ENCODE measurements at places on chromosomes 7 and 10.

DNA sequence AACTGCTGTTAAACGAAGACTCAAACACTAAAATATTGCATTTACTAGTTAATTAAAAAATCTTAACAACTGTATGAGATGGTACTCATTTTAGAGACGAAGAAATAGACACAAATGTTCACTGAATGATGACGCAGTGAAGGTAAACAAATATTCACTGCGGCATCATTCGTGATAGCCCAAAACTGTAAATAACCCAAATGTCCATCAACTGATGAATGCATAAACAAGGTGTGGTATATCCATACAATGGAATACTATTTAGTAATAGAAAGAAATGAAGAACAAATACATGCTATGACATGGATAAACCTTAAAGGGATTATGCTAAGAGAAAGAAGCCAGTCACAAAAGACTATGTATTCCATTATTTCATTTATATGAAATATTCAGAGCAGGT lies 51.4 kb downstream of the CDK6 start:
- DNase-seq: no peak

DNA sequence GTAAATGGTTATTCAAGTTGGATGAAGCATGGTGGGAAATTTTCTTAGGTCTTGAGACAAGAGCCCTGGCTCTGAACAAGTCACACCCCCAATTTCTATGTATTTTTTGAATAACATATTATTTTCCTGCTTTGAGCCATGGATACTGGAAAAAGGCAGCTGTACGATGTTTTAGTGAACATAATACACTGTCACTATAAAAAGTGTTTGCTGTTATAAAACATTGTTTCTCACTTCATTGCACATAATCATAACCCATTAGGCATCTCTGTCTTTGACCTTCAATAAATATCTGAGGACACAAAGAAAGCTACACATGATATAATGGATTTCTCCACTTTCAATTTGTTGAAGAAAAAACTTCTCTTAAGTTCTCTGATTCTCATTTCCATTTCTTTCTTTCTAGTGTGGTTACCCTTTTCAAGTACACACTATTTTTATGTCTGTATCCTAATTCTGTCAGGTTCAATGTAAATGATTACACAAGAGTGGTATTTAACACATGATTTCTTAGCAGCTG lies 283.9 kb upstream of the SP8 start:
- DNase-seq: no peak

- DNase-seq: no peak
Observed at GRCh38 chr10:37763132-37763531, 94.3 kb downstream of the ZNF248 start.

- no peak for DNase-seq
Observed at GRCh38 chr7:55191926-55192692, 173.0 kb upstream of the LANCL2 start.

GRCh38 chr10:27744802-27745731 lies 552 bp downstream of the MKX start:
- peak; percentile 40 for DNase-seq

DNA sequence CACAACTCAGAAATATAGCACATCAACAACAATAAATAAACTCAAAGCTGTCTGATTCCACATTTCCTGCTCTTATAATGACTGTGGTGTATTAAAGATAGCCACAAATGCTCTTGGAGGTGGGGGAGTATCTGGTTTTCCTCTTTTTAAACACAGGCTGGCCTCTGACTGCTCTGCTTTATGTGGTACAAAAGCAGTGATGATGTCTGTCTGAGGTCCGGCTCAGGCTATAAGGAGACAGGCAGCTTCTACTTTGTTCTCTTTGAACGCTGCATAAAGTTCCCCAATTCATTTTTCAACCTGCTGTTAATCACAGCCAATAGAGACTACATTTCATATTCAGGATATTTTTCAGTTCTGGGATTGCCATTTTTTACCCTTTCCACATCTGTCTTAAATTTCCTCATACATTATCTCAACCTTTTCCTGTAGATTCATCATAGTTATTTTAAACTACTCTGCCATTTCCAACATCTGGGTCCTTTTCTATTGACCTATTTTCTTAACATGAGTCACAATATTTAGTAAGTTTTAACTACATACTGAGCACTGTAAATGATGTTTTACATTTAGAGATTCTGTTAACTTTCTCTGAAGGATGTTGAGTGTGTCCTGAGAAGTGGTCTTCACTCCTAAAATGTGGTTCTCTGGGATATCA lies 64.9 kb downstream of the CRPPA start:
- no peak for DNase-seq

DNA sequence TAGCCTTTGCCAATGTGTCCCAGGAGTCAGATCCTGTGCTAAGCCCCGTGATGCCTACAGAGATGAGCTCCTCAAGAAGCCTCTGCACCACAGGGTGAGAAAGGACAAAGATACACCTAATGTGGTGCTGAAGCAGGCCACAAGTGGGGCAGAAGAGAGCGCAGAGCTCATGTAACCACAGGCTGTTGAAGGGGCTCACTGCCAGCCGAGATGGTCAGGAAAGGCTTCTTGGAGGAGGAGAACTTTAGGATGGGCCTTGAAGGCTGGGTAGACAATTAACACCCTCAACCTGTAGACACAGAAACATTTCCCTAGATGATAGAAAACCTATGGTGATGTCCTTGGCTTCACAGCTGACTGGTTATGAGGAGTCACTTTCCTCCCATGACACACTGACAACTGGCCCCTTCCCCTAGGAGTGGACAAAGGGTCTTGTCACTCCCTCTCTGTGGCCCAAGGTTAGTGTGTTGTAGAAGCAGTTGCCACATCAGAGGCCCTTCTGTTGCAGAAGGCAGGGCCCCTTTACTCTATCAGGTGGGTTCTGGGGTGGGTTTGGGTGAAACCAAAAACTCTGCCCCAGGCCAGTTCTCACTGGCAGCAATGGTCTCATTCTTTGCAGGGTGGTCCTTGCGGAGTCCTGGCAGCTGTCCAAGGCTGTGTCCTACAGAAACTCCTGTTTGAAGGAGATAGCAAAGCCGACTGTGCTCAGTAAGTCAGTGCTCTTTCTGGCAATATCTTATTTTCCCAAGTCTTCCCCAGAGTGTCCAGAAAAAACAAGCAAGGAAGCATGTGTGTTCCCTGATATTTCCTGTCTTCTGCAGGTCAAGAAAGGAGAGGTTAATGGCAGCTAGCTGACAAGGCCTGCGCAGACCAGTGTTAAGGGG lies 69.2 kb downstream of the MINDY4 start:
- no peak for DNase-seq

DNA sequence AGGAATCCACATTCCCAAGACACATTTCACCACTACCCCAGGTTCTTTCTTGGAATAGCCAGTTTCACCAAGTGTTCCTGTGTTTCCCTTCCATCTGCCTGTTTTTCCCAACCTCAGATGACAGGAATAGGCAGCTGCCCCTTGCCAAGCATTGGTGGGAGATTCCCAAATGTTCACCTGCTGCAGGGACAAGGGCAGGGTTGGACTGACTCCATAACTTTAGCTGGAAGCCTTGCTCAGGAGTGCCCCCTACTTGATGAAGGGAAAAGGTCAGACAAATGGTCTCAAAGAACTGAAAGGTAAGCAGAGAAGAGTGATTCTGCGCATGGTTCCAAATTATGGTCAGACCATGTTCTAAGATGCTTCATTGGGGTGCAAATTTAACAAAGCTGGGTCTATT lies 45.1 kb upstream of the LYZL1 start:
- DNase-seq: peak; percentile 8

DNA sequence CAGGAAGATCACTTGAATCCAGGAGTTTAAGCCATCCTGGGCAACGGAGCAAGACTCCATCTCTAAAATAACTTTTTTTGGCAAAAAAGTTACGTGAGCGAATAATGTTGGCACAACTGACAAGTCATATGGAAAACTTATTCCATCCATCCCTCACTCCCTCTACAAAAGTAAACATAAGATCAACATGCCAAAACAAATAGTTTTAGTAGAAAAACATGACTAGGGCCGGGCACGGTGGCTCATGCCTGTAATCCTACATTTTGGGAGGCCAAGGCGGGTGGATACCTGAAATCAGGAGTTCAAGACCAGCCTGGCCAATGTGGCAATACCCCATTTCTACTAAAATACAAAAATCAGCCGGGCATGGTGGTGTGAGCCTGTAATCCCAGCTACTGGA lies 25.6 kb downstream of the SLC25A16 start:
- no peak for DNase-seq

DNA sequence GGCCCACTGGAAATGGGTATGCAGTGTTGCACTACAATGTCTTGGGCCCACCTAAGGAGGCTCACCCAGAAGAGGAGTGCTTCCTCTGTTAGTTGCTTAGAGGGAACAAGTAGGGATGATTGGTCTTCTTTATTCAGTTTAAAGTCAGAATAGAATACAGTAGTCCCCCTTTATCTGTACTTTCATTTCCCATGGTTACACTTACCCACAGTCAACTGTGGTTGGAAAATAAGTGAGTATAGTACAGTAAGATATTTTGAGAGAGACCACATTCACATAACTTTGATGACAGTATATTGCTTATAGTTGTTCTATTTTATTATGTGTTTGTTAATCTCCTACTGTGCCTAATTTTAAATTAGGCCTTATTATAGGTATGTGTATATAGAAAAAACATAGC lies 151.4 kb downstream of the COL28A1 start:
- no peak for DNase-seq

GRCh38 chr10:61896854-61897661 lies 4.4 kb upstream of the ARID5B start:
- DNase-seq: peak; percentile 17

GRCh38 chr7:121904120-121904519 lies 31.2 kb downstream of the PTPRZ1 start:
- no peak for DNase-seq

DNA sequence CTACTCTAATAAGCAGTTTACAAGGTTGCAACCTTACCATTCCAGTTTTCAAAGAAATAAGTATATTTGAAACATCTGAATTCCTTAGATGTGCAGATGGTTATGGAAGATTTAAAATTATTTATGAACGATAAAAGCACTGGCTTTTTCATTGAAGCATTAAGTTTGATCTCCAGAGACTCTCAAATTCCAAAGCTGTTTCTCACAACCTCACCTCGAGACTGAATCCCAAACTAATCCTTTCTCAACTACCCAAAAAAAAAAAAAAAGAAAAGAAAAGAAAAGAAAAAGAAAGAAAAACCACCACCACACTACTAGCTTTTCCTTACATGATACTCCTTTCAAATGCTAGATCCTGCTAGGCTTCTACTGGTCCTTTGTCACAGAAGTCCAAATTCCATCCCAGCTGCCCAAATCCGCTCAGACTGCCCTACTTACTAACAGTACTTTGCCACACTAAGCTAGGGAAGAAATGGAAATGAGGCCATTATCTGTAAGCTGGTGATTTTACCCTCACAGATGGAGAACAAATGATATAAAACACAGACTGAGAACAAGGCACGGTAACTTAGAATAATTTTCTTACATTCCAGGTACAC lies 100.6 kb upstream of the CDK1 start:
- no peak for DNase-seq

DNA sequence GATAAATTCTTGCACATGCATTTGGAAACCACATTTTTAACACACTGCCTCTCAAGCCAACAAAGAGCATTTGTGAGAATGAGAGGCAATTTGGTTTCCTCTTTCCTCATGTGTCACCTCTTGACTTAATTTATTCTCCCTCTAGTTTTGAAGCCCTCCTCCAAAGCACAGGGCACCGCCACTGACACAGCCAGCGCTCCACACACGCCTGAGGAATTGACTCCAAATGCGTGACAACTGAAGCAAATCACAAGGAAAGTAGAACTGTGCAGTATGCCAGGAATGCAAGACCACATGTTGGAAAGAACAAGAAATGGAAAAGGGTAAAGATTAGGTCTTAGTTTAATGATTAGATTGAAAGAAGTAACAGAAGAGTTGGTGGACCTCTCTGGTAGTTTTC lies 173.3 kb downstream of the LSM5 start:
- no peak for DNase-seq

- no peak for DNase-seq
Observed at GRCh38 chr7:52340067-52340466, 695.4 kb upstream of the POM121L12 start.

DNA sequence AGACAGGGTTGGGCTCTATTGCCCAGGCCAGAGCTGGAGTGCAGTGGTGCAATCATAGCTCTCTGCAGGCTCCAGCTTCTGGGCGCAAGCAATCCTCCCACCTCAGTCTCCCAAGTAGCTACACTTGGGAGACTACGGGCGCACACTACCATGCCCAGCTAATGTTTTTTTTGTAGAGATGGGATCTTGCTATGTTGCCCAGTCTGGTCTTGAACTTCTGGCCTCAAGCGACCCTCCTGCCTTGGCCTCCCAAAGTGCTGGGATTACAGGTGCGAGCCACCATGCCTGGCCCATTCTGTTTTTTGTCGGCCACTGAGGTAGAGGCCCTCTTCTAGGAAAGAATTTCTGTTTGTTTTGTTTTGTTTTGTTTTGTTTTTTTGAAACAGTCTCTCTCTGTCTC lies 12.2 kb downstream of the ALKBH4 start:
- DNase-seq: no peak

GRCh38 chr7:117825132-117825531 lies 48.1 kb downstream of the CTTNBP2 start:
- DNase-seq: no peak

DNA sequence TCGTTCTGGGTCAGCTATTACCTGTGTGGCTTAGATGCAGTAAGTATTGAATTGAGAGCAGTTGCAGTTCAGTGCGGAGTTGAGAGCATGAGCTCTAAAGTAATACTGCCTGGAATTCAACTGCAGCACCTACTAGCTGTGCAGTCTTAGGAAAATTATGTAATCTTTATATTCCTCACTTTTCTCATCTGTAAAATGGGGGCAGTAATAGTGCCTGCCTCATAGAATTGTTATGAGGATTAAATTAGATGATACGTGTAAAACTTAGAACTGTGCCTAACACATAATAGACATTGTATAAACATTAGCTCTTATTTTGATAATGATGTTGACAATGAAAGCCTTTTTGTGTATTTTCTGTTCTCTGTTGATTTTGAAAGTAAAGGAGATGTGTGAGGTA lies 330.0 kb downstream of the GPR158 start:
- DNase-seq: no peak

GRCh38 chr7:71414490-71414889 lies 282.5 kb downstream of the GALNT17 start:
- DNase-seq: no peak

- DNase-seq: no peak
Observed at GRCh38 chr10:31949266-31949665, 20.6 kb upstream of the ARHGAP12 start.

- DNase-seq: no peak
Observed at GRCh38 chr10:88913127-88913526, 33.1 kb downstream of the STAMBPL1 start.

- no peak for DNase-seq
Observed at GRCh38 chr7:23925088-23925487, 215.1 kb downstream of the STK31 start.
